ENCODE measurements at places on chromosomes 6 and 20. TPM values are rescaled to one million over a fixed set of nuclear protein-coding genes. Genes with fewer than 3 reads are reported as not detected.

Gene CLPSL1
- not detected for total RNA-seq

- no peak for DNase-seq
These were observed 83.0 kb downstream of the MAP3K4 start for GRCh38 chr6:161074496-161075121.

GRCh38 chr6:10837009-10837621, 1.2 kb downstream of the MAK start:
- DNase-seq: no peak

Gene CRISP3
- total RNA-seq: 4.1 TPM

GRCh38 chr6:154457046-154457713, 53.3 kb downstream of the CNKSR3 start:
- no peak for DNase-seq

DNA sequence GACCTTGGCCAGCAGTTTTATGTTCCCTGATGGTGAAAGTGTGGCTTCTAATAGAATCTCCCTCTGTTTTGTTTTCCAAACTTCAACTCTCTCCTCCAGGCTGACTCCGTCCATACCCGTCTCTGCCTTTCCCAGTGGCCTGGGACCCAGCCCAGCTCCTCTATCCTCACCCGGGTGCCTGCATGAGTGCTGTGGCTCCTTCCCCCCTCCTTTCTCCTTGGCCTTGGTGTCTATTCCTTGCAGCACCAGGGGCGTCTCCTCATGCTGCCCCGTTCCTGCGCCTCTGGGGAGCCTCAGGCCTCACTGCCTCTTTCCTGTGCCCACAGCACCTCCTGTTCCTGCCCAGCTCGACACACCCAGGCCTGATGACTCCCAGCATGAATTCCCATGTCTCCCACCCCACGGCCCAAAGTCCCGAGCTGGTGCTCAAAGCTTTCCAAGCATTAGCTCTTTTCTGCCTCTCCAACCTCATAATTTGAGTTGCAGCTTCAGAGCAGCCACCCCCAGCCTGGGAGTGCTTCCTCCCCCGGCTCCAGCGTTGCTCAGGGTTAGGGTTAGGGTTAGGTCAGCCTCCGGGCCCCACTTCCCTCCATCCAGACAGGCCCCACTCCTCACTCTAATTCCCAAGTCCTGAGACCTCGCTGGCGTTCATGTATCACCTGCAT, 56.3 kb upstream of the AFDN start:
- no peak for DNase-seq

DNA sequence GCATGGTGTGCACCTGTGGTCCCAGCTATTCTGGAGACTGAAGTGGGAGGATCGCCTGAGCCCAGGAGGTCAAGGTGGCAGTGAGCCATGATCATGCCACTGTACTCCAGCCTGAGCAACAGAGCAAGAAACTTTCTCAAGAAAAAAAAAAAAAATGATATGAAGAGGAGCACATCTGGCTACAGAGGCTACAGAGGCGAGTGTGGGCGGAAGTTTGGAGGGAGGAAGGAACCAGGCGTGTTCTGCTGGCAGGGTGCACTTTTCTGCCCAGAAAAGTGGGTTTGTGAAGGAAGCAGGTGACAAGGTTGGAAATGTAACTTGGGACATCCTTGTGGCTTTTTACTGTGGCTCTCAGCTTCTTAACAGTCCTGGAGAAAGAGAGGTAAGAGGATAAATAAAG, 96.7 kb downstream of the SNX5 start:
- no peak for DNase-seq

Gene WFDC5
- total RNA-seq: 402 TPM

DNA sequence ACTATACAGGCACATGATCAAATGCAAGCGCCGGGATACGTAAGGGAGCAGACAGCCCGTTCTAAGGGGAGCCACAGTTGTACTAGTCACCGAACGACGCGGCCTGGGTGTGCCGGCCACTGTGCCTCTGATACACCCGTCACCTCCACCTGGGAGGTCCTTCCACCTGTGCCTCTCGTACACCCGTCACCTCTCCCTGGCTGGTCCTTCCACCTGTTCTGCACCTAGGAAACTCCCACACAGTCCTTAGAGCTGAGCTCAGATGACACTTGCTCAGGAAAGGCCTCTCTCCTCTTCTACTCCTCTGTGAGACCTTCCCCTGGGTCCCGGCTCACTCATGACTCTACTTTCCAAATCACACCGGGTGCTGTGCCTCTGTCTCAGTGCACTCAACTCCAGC, 245.0 kb downstream of the TTLL2 start:
- peak; percentile 64 for DNase-seq

GRCh38 chr20:33209789-33210188, 7.4 kb upstream of the BPIFA3 start:
- DNase-seq: no peak

Gene CASS4
- 0.93 TPM for total RNA-seq

DNA sequence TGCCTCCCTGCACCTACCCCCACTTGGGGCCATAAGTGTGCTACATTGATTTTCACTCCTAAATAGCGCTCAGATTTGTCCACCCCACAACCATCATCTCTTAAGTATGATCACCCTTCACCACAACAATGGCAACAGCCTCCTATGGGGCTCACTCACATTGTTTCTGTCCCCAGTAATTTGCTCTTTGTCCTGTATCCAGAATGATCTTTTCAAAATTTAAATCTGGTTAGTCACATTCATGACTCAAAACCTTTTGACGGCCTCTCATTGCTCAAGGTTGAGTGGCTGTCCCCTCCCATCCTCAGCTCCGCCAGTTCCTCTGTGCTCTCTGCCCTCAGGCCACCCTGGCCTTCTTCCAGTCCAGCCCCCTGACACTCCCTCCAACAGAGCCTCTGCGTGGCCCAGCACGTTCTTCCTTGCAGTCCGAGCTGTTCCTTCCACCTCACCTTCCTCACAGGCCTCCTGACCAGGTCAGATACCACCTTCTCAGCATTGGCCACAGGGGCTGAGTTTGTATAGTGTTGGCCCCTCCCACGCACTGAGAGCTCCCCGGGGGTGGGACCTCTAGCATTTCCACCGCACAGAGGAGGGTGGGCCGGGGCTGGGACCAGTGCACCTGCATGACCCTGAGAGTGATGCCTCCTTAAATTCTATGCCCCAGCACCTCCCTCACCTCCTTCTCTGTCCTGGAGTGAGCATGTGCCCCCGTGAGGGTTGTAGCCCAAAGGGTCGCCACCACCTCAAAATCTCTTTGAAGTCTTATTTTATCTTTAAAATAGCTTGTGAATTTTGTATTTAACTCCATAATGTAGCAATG, 2.4 kb upstream of the PPP1R3G start:
- DNase-seq: peak; percentile 95

- DNase-seq: no peak
These were observed 100.7 kb upstream of the SCP2D1 start for GRCh38 chr20:18712882-18713281.

GRCh38 chr6:41675176-41675775, 37.0 kb downstream of the MDFI start:
- DNase-seq: no peak

Gene SALL4
- 0.34 TPM for total RNA-seq

DNA sequence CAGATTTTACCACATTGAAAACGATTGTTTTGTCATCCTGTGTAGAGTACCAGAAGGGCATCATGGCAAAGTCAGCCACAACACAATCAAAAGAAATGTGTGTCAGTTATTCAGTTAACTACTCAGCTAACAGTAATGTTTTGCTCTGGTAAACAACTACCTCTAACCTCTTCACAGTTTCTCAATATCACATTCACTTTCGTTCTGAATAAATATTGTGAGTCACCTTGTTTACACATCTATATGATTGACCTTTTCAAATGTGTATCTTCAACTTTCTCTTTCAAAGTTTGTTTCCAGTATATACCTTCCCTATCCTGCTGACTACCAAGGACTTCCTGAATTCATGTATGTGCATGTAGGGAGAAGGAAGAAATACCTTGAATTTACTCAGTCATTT, 216.6 kb upstream of the UFL1 start:
- DNase-seq: no peak

GRCh38 chr6:169343886-169344749, 90.5 kb upstream of the THBS2 start:
- no peak for DNase-seq

Gene LAMA4
- 16.2 TPM for total RNA-seq

Gene RFX6
- not detected for total RNA-seq

- DNase-seq: no peak
These were observed 123.4 kb upstream of the GPR6 start for GRCh38 chr6:109854541-109855308.

Gene MOXD1
- 13.5 TPM for total RNA-seq

DNA sequence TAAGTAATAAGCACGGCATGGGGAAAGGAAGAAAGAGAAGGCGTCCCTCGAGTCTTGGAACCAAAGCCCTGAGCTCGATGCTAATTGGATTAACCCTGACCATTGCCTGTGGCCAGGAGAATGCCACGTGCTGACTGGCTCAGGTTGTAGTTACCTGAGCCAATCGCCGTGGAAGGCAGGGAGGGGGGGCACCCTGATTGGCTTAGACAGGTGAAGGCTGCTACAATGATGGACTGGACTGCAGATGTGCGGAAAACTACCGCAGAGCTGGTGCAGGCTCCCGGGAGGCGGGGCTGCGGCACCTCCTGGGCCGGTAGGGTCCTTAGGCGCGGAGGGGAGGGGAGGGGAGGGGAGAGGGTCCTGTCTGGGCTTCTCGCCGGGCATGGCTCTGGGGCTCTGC, 121.3 kb downstream of the TFAP2C start:
- no peak for DNase-seq

DNA sequence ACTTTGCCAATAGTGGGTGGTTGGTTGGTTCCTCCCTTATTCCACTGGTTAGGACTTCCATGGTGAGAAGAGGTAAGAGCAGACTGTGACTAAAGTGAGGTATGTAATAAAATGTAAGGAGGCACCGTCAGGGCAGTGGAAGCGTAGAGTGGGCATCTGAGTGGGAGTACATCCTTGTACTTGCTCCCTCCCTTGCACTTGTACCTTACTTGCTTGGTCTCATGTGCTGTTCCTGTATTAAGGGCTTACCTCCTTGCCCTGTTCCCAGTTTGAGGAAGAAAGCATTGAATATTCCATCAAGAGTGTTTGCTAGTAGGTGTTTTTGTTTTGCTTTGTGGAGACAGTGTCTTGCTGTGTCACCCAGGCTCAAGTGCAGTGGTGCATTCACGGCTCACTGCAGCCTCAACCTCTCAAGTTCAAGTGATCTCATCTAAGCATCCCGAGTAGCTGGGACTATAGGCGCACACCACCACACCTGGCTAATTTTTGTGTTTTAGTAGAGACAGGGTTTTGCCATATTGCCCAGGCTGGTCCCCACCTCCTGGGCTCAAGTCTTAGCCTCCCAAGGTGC, 25.5 kb downstream of the AMD1 start:
- DNase-seq: no peak

DNA sequence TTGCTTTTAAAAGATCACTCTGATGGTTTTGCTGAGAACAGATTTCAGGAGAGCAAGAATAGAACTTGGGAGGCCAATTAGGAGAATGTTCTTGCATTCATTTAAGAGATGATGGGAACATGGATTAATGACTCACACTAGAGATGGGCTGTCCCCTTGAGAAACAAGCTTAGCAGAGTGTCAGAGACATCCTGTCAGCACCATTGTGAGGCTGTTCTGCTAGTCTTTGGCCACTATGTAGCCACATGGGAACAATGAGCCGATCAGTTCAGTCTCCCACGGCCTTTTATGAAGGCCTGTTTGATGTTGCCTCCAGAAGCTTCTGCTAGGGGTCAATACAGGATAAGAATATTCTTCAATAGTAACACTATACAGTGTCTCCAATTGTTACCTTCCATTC, 113.0 kb upstream of the EYA4 start:
- no peak for DNase-seq

- DNase-seq: no peak
These were observed 174.0 kb downstream of the LINC00237 start for GRCh38 chr20:20932156-20932555.

Gene PARD6B
- 10.5 TPM for total RNA-seq

Gene NOX3
- total RNA-seq: not detected

GRCh38 chr6:148999929-149000468, 253.2 kb downstream of the UST start:
- no peak for DNase-seq

- no peak for DNase-seq
These were observed 108.4 kb upstream of the SLC22A23 start for GRCh38 chr6:3565291-3565690.

DNA sequence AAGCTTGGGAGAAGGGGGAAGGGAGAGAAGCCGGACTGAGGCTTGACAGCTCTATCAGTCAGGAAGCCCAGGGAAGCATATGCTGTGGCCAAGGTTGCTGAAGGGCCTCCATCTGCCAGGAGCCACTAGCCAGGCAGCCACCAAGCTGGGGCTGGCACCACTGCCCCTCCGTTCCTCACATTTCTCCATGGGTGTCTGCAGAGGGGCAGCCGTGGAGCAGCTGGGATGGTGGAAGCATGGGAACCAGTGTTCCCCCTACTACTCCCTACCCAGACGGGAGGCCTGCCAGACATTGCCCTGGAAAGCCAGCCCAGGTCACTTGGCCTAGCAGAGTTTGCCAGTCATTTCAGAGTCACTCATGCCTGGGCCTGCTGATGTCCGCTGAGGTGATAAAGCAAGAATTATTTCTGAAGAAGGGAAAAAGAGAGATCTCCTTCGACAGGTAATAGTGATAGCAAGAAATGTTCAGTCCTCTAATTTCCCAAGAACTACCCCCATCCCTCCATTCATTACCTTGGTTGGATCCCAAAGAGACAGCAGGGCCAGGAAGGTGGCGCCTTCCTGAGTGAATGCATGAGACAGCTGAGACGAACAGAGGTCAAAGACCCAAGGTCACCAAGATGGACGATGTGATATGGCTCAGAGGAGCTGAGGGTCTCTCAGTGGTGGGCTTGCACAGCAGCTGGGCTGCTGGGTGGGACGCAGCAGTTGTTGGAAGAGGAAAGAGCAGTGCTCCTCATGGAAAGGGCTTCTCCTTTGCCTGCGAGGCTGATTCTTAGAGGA, 21.9 kb downstream of the SNPH start:
- peak; percentile 72 for DNase-seq

DNA sequence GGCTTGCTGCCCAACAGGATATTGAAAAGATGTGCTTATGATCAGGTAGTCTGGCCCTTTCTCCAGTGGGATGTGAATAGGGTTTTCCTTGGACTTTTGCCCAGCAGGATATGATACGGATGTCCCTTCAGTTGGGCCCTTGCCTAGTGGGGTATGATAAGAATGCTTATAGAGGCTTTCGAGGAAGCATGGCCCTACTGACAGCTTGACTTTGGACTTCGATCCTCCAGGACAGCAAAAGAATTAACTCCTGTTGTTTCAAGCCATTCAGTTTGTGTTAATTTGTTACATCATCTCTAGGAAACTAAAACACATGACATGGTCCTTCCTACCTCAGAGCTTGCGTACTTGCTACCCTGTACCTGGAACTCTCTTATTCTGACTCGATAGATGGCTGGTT, 9.7 kb upstream of the ZNF334 start:
- DNase-seq: no peak

Gene ASIP
- 0.83 TPM for total RNA-seq

- DNase-seq: no peak
These were observed 28.9 kb upstream of the RIPK1 start for GRCh38 chr6:3039384-3039783.

GRCh38 chr20:41927189-41927588, 309.0 kb upstream of the CHD6 start:
- DNase-seq: no peak

Gene SLC24A3
- 2.3 TPM for total RNA-seq

- no peak for DNase-seq
These were observed 132.1 kb upstream of the ADGRB3 start for GRCh38 chr6:68502946-68503345.

Data from lower leg skin (tissue), 4 donors.